Stimulated activated CD8-positive, alpha-beta memory T cell treated with anti-CD3 and anti-CD28 coated beads, Interleukin-12 subunit alpha, Interleukin-12 subunit beta, amount 100 ng/mL, for 1 hour (primary cell): ENCODE measurements at places on chromosomes 13 and 19.

DNA sequence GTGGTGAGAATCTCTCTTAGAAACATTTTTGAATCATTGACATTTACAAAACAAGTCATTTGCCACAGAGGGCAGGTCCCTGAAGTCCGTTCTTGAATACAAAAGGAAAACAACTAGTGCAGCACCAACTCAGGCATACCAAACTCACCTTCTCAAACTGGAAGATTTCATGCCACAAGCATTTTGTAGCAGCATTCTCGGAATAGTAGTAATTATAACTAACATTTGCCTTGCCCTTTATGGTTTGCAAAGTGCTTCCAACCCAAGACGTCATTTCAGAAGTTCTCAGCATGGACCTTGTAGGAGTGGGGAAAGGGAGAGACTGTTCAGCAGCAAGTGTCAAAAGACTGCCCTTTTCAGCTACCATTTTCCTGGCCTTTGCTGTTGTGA is 344.6 kb downstream of the RFC3 start:
- DNase-seq = no peak

DNA sequence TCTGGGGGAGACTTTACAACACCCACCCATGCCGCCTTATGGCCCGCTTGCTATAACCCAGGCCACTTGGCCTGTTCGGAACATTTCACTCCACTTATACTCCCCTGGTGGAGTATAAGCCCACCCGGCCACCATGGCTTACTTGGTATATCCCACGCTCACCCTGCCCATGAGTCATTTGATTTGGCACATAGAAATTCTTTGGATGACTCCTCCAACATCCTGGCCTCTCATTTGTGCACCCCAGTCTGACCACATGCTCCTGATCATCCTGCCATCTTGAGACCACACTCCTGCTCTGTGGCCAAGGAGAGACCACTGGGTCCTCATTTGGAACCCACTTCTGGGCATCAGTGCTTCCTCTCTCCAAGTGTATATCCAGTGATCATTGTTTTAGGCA is 5.2 kb downstream of the SPACA6 start:
- DNase-seq = no peak

- no peak for DNase-seq
Measured at GRCh38 chr19:35118268-35119020, 2.8 kb downstream of the FXYD3 start.

GRCh38 chr13:37365496-37365895 is 233.1 kb downstream of the POSTN start:
- no peak for DNase-seq

GRCh38 chr13:85303630-85304029 is 495.6 kb downstream of the SLITRK6 start:
- DNase-seq = no peak

DNA sequence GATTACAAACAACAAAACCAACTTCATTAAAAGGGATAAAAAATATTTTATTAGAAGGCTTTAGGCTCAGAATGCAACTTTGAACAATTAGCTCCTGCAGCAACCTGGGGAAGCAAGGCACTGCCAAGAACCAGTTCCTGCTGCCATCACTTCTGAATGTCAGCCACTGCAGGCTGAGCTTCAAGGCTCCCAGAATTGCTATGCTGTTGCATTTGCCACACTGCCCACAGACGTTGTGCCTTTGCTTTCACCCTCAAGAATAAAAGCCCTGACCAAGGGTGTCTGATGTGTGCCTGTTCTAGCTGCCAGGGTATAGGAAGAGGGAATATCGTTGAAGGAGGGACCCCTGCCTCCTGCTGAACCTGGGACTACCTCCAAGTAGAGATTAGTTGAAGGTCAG is 238.4 kb downstream of the ITGBL1 start:
- no peak for DNase-seq
